ENCODE measurements at places on chromosomes 1 and 21.

GRCh38 chr1:40890771-40891170, 28.6 kb upstream of the CITED4 start:
- no peak for DNase-seq

- DNase-seq = no peak
Observed at GRCh38 chr21:41624674-41625310, 116.8 kb upstream of the TMPRSS2 start.

- no peak for DNase-seq
Observed at GRCh38 chr21:36839123-36839522, 127.3 kb downstream of the HLCS start.

GRCh38 chr1:57789936-57790335, 366.1 kb upstream of the DAB1 start:
- no peak for DNase-seq

- DNase-seq = no peak
Observed at GRCh38 chr1:41720861-41721410, 197.8 kb downstream of the HIVEP3 start.

DNA sequence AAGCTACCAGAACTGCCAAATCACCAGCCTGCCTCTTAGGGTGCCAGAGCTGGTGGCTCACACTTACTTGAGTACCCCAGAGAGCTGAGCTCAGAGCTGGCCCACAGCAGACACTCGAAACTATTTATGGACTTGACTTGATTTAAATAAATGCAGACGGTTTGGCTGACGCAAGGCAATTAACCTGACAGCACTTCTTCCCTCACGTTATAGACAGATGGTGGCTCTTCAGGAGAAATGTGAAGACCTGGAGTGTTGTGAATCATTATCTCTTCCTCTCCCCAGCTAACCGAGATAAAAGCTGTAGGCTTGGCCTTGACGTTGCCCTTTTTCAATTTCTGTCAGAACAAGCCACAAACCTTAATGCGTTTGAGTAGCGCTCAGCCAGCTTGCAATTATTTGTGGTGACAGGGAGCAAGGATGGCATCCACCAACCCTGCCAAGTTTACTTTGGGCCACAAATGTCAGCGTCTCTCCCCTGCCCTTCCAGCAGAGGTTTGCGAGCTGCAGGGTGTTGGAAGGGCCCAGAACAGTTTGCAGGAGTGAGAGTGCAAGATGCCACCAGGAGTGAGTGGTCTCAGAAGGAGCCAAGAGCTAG, 34.0 kb upstream of the BCAR3 start:
- DNase-seq = no peak

DNA sequence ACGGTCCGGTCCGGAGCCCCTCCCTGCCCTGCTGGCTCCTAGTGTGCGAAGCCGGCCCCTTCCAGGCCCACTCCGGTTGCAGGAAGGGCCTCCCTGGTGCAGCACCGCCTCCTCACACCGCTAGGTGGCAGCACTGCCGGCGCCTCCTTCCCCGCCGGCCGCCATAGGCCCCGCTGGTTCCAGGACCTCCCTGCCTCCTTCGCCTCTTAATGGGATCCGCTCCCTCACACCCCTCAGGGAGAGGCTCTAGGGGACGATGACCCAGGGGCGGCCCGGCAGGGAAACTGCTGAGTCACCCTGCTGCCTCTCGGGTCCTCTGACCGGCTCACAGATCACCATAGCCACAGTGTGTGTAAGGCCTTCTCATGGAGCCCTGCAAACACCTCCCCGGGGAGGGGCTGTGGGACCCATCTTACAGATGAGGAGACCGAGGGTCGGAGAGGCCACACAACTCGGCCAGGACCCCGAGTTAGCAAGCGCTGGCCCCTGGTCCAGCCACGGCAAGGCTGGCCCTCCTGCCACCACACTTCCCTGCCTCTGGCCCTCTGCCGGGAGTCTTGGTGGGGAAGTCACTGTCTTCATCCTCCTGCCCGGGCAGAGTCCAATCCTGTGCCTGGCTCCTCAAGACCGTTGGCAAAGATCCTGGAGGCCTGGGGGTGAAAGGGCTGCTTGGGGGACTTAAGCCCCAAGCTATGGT, 1.6 kb upstream of the AJAP1 start:
- peak; percentile 58 for DNase-seq

DNA sequence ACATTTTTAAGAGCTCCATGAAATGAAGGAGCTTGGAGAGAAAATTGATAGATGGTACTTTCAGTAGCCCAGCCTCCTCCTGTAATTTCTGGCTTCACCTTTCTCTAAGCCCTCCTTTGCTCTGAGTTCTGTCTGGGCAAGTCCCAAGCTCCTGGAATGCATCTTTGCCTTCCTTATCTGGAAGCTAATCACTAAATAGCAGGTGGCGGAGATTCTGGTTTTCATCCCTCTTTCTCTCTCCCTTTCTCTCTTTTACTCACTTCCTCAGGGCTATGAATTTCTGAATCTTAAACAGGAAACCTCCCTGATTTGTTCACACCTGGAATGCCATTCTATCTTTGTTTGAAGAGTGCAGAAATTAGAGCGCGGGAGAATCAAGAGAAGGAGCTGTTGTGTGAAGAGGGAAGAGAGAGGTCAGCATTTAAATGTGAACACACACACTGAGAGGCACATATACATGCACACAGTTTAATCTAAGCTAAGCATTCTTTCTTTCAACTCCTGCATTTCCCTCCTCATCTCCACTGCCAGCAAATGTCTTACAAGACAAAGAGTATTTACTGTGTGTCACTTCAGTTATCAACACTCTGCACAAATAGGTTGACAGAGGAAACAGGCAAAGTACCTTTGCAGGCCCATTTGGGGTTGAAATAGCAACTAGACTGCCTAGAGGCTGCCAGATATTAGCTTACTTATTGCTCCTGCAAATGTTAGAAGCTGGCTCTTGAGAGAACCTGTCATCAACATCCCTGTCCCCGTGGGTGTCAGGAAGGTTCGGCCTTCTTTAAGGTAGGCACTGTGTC, 199.4 kb upstream of the CAMK1G start:
- no peak for DNase-seq

DNA sequence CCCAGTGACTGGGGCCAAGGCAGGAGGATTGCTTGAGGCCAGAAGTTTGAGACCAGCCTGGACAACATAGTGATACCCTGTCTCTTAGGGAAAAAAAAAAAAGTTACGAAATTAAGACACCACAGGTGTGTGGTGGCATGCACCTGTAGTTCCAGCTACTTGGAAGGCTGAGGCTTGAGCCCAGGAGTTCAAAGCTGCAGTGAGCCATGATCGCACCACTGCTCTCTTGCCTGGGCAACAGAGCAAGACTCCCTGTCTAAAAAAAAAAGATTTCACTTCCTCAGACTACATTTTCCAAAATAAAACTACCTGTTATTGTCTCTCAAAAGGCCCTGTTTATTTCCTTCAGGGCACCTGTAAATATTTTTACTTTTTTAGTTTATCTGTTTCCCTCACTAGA, 4.7 kb upstream of the STK40 start:
- no peak for DNase-seq
